ENCODE measurements at places on chromosomes 2 and 18.

DNA sequence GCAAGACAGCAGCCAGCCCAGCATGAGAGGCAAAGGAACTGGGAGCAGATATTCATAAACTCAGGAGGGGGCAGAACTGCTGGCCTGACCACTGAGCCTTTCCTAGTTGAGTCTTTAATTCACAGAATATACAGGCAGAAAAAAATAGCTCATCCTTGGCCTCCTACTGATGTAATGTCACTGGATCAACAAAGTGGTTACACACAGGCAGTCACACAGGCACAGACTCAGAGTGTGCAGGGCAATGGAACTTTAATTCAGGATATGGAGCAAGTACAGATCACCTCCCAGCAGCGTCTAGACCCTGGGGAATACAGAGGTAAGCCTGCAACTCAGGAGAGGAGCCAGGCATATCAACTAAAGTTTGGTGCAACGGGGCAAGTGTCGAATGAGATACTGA is 75.4 kb downstream of the TNP1 start:
- no peak for DNase-seq

- no peak for DNase-seq
Observed at GRCh38 chr2:26729311-26729710, 34.8 kb upstream of the SLC35F6 start.

GRCh38 chr2:148391324-148391723 is 253.2 kb upstream of the EPC2 start:
- peak; percentile 79 for DNase-seq

GRCh38 chr2:145157741-145158591 is 638.0 kb upstream of the ZEB2 start:
- peak; percentile 98 for DNase-seq

DNA sequence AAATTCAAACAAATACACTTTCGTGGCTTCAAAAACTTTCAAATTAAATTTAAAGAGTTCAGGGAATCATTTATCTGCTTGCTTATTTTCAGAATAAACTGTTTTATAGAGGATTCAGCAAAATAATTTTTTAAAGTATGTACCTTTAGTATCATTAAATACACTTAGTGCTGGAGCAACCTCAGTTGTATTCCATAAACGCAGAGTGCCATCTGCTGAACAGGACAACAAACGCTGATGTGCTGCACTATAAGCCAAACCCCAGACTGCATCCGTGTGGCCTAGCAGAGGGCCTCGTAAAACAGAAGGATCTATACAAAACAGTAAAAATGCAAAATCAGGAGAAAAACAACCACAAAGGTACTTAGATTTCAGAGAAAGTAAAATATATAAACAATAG is 108.6 kb downstream of the STRN start:
- no peak for DNase-seq

DNA sequence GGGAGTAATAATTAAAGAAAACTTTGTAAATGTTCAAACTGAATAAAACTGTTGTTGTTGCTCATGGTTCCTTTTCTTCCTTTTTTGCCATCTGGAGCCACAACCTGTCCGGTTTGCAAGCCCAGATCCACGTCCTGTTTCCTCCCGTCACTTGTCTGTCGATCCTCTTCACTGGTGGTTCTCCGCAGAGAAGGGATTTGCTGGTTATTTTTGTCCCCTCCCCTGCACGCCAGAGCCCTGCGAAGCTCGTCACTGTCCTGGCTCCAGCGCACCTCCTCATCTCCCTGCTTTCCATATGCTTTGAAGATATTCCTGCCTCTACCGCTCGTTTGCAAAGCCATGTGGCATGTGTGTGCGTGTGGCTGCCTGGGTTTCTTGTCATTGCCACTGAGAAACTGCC is 461.4 kb downstream of the RNF144A start:
- DNase-seq = no peak

DNA sequence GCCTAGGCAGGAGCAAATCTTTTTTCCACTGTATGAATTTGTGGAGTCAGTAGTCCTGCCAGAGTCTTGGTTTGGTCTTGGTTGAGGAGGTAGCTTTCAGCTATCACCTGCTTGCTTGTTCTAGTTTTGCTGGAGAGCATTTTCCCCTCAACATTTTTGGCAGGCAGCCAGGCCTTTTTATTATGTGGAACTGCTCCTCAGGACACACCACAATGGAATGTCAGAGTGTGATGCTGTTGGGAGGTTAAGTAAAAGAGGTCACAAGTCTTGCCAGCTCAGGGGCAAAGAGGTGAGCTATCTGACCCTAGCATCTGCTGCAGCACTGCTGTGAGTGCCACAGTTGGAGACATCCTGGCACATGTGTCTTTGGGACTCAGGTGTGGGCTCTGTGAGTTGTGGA is 258.0 kb downstream of the CNTNAP5 start:
- DNase-seq = peak; percentile 64

DNA sequence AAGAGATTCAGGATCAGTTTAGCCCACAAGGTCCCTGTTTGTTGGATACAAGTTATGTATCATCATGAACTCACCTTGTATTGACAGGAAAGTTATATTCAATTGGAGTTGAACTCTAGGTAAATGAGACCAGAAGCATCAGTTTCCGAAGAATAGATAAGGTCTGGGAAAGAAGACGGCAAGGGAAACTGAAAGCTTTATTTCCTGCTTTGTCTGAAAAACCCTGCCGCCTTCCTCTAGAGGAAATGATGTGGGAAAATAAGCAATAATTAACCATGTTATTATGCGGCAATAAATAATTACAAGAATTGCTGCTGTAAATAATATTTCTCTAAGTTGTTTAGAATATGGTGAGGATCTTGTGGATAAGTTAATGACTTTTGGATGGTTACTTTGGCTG is 32.0 kb downstream of the LPIN1 start:
- no peak for DNase-seq

DNA sequence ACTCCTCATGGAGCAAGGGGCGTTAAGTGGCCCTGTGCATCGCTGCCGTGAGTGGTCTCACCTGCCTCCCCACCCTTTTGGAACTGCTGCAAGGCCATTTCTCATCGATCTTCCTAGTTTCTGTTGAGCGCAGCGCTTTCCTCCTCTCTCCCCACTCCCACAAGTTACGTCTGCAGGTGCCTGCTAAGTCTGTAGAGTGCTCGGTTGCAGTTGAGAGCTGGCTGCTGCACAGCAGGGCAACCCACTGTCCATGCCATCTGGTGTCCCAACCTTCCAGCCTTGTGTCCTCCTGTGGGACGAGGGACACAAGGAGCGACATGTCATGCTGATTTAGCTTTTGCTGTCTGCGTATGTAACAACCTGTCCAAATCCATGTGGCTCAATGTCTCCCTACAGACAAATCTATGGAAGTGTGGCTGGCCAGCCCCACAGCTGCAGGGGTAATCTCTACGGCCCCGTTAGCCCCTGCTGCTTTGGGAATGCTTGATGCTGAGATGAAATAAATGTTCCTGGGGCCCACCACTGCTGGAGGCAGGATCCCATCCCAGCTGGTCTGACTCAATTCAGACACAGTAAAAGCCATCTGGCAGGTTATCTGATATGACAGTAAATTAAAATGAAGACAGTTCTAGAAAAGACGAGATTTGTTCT is 68.1 kb upstream of the TCF7L1 start:
- DNase-seq = no peak

DNA sequence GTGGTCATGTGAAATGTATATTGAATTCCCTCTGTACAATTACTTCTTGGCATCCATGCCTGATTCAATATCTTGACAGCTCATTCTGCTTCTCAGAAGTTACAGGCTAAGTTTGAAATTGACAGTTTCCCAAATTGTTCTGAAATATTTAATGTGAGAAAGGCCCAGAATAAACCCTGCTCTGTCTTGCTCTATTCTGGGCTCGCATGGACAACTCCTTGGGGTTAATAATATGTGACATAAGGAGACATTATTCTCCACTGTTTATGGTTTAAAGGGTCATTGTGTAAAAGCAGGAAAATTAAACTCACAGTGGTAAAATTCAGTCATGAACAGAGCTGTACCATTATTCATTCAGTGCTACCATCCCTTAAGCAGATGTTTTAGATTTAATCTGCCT is 160.7 kb upstream of the CNTNAP5 start:
- DNase-seq = no peak

GRCh38 chr2:236569573-236569973 is at the start of gene ACKR3:
TSS of gene ACKR3 (plus strand) at chr2:236569825. CDS start at chr2:236580466, 10,641 bp downstream.
- peak; percentile 52 for DNase-seq

DNA sequence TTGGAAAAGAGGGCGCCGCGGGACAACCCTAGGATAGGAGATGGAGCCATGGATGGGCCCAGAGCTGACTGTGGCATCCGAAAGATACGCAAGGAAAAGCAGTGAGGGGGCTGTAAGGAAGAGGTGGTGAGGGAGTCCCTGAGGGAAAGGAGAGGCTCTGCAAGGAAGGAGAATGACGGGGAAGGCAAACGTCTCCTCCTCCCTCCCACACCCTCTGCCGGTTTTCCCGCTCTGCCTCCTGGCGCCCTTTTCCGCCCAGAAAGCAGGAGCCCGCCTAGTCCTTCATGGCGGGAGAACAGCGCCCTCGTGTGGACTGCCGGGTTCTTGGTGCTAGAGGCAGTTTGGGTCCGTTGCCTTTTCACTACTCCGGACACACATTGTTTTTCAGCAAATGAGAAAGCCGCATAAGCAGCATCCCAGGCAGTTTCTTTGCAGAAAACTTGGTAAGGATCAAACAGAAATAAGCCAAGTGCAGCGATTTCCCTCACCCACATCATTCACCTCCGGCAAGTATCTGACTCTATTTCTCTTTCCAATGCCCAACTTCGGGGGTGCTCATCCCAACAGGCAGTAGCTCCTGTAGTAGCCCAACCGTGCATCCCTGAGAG is 200.4 kb downstream of the INO80D start:
- peak; percentile 84 for DNase-seq

GRCh38 chr2:15834381-15835031 is 105.8 kb upstream of the MYCN start:
- no peak for DNase-seq

DNA sequence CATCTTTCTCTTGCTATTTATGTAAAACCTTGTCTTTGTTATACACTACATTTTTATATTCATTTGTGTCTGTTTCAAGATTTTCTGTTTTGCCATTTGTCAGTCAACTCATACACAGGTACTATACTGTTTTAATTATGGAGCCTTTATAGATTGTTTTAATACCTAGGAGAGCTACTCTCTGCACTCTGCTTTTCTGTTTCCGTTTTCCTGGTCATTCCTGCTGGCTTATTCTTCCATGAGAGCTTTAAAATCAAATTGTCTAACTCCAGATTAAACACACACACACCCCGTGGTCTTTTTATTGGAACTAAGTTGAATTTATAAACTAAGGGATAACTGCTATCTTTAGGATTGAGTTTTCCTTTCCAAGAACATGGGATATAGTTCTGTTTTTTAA is 161.2 kb downstream of the RTN4 start:
- DNase-seq = no peak

DNA sequence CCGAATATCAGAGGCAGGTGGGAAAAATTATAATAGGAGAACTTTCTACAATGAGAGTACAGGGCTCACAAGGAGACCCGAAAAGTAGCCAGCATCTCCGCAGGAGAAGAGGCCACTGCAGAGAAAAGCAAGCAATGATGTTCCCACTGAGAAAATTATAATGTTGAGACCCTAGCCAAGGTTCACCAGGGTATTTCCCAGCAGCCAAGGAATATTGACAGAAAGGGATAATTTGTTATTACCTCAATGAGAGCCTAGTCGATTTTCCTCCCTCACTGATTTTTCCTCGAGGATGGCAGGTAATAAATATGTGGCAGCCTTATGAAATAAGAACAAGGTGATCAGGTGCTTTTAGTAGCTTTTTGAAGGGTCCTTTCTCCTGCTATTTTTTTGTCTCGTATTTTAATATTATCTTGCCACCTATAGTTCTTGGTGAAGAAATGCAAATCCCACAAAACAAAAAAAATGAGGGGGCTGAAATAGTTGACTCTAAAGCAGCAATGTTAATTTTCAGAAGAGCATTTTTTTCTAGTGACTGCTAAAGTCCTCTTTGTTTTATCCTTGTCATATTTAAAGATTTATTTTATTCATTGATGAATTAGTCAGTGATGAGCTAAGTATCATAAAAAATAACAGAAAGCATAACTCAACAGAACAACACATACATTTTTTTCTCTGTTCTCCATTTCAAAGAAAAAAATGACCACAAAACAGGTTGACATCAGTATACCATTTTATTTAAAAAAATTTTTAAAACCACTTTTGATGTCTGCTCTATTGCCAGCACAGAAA is 215.4 kb downstream of the KCNE4 start:
- DNase-seq = no peak

GRCh38 chr2:201536046-201536445 is 84.5 kb downstream of the STRADB start:
- no peak for DNase-seq

DNA sequence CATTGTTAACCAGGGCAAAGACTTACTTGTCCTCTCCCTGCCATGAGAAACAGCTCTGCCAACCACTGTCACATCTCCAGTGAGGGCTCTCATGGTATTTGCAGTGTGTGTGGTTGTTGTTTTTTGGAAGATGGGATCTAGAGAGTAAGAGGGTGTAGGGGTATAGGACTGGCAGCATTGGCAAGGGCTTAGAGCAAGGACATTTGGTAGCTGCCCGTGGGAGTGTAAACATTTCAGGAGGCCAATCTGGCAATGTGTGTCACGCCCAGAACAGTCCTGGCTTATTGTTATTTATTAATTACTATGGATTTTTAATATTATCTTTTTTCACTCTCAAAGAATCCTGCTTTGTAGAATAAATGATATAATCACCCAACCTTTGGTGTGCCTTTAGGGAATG is 90.5 kb downstream of the TMEM17 start:
- DNase-seq = no peak

DNA sequence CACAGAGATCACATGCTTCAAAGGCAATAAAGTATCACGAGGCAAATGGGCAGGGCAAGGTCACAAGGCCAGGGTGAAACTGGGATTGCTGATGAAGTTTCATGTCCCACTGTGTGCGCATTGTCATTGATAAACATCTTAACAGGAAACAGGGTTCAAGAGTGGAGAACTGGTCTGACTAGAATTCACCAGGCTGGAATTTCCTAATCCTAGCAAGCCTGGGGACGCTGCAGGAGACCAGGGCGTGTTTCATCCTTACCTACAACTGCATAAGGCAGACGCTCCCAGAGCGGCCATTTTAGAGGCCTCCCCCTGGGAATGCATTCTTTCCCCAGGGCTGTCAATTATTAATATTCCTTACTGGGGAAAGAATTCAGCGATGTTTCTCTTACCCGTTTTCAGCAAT is 33.2 kb downstream of the PTPN4 start:
- DNase-seq = no peak

GRCh38 chr18:33157893-33158292 is 282.6 kb downstream of the CCDC178 start:
- DNase-seq = no peak

- DNase-seq = peak; percentile 34
Observed at GRCh38 chr2:174939046-174939445, 66.1 kb downstream of the CHN1 start.

GRCh38 chr2:12767541-12767940 is 50.8 kb downstream of the TRIB2 start:
- no peak for DNase-seq

DNA sequence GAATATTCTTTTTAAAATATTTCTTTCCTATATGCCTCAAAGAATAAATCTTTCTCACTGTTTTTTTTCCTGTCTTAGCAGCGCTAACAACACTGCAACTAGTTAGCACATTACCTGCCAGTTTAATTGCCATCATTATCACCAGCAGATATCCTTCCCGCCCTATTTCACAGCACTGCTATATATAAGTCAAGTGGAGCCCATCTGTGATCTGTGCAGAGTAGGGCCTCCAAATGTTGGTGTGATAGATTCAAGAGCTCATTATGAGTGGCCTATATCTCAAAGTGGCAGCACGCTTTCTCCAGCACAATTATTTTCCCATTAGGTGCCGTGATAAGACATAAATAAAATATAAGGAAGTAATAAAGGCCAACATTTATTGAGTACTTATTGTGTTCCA is 19.8 kb upstream of the RGPD4 start:
- no peak for DNase-seq

Measured in fibroblast of pulmonary artery (primary cell).